Posterior cingulate gyrus (tissue), 11 donors: ENCODE measurements at places on chromosomes 3 and 15.

DNA sequence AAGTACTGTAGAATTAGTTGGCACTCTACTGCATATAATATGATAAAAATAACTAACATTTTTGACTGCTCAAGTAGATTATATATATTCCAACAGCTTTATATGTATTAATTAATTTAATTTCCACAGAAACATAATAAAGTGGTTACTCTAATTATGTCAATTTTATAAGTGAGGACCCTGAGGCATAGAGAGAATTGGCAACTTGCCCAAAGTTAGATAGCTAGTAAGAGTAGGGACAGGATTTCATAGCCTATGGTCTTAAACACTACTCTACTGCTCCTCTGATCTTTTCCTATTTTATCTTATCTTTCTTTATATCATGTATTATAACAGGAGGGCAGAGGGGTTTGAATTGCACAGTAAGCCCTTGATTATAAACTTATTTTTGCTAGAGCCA, 418.7 kb upstream of the SGO1 start:
- no peak for DNase-seq

DNA sequence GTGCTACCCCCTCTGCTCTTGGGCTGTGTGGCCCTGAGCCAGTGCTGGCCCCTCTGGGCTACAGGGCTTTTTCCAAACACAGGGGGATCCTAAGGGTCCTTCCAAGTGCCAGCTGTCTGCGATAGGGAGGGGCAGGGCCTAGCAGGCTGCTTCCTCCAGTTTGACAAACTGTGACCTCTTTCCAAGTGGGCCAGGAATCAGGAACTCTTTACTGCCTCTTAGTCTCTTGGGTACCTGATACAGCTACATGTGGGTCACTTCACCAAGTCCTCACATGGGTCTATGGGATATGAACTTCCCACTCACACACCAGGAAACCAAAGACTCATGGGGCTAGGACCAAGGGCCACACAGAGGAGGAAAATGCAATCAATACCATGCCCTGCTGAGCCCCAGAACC, 25.4 kb downstream of the SEC61A1 start:
- DNase-seq = no peak

- no peak for DNase-seq
These were observed 409.6 kb upstream of the TBL1XR1 start for GRCh38 chr3:177606891-177607290.

GRCh38 chr3:42159706-42160472, 68.7 kb downstream of the TRAK1 start:
- DNase-seq = no peak

GRCh38 chr3:40869013-40869412, 330.3 kb upstream of the CTNNB1 start:
- DNase-seq = no peak

DNA sequence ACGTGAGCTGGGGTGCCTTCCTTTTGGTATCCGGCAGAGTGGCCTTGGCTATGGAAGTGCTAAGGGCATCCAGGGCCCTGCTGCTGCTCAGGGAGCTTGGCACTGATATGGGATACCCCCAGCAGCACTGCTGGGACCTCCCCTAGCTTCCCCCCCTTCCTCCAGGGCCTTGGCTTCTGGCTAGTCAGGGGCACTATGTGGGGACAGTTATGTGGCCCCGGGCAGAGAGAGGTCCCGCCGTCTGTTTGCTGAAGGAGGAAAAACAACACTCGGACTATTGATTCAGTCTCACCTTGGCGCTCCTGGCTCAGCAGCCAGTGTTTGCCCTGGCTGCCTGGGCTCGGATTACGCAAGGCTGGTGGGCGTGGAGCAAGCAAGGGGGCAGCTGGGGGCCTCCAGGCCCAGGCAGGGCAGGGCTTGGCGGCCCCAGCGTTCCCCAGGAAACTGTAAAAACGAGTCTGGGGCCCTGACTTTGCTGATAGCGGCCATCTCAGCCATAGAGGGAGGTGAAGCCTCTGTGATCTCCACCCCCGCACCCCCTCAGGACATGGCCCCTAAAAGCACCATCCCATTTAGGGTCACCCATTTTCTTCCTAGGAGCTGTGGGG, 5.7 kb downstream of the FURIN start:
- no peak for DNase-seq

DNA sequence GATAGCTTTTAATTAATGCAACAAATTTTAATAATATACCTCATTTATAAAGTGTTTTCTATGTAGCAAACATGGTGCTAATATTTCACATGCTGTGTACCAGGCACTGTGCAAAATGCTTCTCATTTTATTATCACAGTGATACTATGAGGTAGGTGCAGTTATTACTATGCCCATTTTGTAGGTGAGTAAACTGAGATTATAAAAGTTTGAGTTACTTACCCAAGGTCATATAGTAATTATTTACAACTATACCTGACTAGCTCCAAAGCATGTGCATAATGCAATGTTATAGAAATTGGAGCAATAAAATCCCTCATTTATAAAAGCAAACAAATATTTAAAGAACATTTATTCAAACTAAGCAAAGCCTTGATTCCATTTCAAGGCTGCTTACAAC, 54.5 kb upstream of the DCBLD2 start:
- no peak for DNase-seq

DNA sequence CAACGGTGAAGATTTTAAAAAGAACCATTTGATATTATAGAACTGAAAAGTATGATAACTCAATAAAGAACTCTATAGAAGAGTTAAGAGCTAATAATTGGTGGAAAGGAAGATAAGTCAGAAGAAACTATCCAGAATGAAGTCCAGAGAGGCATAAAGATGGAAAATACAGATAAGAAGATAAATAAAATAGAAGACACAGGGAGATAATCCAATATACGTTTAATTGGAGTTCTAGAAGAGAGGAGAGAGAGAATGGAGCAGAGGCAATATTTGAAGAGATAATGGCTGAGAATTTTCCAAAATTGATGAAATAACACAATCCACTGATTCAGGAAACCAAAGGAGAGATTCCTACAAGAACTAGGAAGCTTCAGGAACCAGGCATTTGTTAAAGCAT, 49.8 kb upstream of the EPHB3 start:
- no peak for DNase-seq

DNA sequence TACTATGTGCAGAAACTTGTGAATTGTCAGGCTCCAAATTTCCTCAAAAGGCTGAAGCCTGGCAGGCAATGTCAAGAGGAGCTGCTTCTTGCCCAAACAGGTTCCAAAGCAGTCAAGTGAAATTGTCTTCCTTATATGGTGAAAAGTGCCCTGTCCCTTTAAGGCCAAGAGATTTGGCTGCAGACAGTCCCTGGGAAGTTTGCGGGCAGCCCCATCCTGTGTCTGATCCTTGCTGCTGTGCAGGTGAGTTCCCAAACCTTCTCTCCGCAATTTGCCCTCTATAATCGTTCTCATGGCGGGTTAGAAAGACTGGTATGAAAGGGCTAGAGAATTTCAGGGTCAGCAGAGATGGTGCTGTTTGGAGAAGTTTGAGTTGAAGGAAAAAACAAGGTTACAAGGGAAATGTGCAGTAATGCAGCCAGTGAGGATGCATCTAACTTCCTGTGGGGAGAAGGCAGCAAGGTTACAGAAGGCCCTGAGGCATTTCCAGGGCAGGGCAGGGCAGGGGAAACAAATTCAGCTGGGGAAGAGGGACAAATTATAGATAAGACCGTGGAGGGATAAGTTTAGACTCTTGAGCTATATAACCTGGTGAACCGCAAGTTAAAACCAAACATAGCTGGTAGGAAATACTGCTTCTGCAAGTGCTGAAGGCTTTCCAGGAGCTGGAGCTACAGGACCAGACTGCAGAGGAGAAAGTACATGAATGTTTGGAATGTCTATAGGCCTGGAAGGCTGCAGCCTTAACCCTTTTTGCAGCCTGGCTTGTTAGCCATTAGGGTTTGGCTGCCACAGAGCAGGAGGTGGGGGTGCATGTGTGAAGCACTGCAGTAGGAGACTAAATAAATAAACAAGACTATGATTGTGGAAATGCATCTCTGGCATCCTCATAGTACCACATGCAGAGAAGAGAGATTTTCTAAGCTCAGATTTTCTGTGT, 256.2 kb upstream of the IL12A start:
- DNase-seq = no peak

- no peak for DNase-seq
These were observed 120.8 kb upstream of the HACD2 start for GRCh38 chr3:123705488-123706285.

GRCh38 chr15:61640756-61641155, 411.7 kb upstream of the RORA start:
- DNase-seq = no peak

DNA sequence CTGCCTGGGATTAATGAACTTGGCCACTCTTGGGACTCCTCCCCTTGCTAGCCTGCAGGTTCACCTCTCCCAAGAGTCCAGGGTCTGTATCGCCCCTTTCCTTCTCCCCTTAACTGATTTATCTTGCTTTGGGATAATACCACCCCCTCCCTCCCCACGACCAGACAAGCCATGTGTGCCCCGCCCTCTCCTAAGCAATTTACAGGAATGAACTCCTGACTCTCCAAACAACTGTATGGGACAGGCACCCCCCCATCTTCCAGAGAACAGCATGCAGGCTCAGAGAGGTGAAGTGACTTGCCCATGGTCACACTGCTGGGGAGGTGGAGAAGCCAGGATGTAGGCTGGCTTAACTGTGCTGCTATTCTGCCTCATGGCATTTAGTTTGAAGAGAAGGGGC, 46.8 kb downstream of the RGMA start:
- peak; percentile 30 for DNase-seq

DNA sequence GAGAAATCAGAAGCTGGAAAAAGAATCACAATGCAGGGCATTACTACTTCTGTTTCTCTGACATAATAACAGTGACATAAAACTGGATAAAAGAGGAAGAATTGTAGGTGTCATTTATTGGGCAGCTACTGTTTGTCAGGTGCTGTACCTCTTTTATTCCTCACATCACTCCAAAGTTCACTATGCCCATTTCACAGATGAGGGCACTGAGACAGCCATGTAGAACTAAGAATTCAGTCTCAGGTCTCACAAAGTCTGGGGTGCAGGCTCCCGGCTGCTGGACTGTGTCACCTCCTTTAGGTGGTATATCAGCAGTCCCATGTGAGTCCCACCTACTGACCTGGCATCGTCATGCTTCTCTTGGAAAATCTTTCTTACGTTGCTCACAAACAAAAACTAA, 20.8 kb downstream of the TMEM212 start:
- DNase-seq = no peak

- DNase-seq = no peak
These were observed 432.4 kb upstream of the AZI2 start for GRCh38 chr3:28781053-28781452.

- DNase-seq = peak; percentile 68
These were observed 27.2 kb upstream of the VPS33B start for GRCh38 chr15:91049378-91050127.

DNA sequence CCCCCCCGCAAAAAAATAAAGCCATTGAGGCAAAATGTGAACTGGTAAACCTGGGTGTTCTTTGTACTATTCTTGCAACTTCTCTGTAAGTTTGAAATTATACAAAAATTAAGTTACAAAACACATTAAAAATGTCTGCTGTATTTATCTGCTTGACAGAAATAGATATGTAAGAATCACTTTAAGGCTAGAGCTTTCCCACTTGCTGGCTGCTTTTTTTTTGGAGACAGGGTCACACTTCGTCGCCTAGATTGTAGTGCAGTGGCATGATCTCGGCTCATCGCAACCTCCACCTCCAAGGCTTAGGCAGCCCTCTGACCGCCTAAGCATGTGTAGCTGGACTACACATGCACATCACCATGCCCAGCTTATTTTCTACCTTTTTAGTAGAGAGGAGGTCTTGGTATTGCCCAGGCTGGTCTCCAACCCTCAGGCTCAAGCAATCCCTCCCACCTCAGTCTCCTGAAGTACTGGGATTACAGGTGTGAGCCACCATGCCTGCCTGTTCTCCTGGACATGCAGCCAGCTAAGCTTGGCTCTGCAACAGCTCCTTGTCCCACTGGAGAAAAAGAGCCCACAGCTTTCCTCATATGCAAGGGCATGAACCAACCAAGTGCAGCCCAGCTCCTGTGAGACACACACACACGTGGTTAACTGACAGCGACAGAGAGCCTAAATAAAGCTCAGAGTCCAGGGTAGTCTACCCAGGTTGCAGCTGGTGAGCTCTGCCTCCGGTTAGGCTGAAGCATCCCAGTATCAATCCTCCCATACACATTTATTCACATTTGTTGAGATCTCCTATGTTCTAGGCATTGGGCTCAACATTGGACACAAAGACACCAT, 4.5 kb downstream of the RPS17 start:
- no peak for DNase-seq

DNA sequence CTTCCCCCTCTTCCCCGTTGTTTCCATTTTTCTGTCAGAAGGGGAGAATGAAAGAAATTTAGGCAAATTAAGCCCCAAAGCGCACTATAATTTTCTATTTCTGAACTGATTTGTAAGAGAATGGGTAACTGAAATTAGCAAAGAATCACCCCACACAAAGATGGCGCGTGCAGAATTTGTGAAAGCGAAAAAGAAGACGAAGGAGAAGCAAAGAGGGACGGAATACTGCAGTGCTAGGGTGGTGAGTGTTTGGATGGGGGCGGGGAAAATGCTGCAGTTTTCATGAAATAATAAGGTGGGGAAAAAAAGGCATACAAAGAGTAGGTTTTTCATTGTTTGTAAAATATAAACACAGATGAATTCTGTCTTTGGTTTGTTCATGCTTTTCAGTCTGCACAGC, 4.6 kb upstream of the CTNNB1 start:
- DNase-seq = no peak

GRCh38 chr3:188946351-188947240, 225.2 kb upstream of the TPRG1 start:
- DNase-seq = no peak

DNA sequence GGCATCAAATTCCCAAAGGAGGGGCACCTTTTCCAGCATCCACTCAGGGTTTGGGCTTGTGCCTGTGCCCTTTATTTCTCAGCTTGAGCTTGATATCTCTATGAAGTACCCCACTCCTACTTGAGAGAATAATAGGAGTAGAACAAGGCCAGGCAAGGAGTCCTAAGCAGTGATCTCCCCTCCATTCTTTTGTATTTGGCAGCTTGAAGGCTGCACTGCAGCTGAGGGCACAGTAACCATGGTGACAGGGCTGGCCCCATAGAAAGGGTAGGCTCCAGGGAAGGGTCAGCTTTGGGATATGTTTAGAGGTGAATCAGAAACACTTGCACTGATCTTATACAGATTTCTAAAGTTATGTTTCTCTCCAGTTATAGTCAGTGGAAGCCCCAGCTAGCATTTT, 145.4 kb upstream of the SLC24A5 start:
- DNase-seq = no peak

DNA sequence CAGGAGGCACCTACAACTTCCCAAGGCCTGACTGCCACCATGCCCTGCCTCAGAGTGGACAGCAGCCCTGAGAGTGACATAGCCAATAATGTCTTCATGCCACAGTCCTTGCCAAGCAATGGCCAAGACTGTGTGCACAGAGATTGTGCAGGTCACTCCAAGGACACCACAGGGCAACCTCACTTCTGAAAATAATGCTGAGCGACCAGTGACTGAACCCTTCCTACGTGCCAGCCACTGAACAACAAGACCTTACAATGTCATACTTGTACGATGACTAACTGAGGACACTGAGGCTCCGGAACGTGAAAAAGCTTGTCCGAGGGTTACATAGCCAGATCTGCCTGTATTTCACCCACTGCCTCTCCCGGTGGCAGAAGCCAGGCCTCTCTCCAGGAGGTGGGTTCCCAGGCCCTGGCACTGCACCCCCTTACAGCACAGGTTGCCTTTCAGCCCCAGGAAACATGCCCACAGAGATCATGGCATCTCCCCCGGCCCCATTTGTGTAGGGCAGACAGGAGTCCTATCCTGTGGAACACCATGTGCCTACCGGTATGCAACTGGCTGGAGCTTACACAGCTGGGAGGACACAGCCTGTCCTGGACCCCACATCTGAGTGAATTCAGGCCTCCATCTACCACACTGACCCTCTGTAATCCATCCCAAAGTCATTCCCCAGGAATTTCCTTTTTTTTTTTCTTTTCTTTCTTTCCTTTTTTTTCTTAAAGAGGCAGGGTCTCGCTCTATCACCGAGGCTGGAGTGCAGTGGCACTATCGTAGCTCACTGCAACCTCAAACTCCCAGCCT, 72.3 kb downstream of the SLC12A8 start:
- DNase-seq = peak; percentile 63
